ENCODE measurements at places on chromosomes 1 and 21.

- DNase-seq = no peak
Measured at GRCh38 chr1:200374569-200375295, 35.1 kb downstream of the ZNF281 start.

GRCh38 chr1:213666113-213666512, 321.7 kb upstream of the PROX1 start:
- DNase-seq = no peak

DNA sequence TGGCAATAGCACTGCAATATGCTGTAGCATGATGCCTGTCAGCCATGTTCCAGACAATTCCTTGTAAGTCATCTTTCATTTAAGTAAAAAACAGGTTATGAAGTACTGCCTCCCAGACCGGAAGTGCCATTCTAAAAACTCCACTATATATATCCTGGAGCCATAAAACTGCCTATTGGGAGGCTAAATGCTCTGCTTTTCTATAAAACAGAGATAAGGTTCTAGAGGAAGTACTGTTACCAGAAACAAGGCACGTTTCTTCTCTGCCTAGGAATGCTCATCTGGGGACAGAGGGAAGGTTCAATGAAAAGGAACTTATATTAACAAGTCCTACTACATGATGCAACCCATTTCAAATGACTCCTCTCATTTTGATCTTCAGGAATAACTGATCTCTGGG, 66.8 kb downstream of the GPR137B start:
- DNase-seq = no peak

DNA sequence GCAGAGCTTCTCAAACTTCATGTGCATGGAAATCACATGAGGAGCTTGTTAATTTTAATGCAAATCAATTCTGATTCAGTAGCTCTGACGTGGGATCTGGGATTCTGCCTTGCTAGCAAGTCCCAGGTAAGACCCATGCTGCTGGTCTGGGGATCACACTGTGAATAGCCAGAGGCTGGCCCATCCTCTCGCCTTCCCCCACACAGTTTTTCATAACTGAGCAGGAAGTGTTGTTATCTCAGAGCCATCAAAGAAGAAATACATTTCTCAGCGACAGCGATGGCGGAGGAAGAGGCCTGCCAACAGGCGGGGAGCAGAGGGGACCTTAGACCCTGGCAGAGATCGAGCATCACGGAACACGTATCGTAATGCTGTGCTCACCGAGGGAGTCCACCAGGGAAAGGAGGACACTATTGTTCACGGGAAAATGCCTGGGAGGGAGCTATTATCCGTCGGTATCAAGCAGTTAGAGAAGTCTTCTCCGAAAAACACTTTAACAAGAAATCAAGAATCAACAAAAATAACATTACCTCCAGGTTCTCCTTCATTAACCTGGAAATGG, 268.9 kb upstream of the TMEM51 start:
- no peak for DNase-seq

GRCh38 chr1:39082010-39082799, 56.1 kb downstream of the NDUFS5 start:
- DNase-seq = no peak

DNA sequence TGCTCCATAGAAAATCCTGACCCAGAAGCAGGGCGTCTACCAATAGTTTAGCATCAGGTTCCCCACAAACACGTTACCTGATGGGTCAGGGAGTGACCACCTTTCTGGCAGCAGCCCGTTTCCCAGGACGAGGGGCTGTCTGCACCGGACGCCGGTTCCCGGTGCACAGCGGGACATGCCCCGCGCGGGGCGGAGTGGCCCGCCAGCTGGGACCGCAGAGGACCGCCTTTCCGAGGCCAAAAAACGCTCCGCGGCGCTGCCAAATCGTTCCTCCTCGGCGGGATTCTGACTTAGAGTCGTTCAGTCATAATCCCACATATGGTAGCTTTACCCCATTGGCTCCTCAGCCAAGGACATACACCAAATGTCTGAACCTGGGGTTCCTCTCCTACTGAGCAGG, 126.1 kb downstream of the LIPI start:
- no peak for DNase-seq

GRCh38 chr21:42252778-42253340, 33.9 kb downstream of the ABCG1 start:
- no peak for DNase-seq

DNA sequence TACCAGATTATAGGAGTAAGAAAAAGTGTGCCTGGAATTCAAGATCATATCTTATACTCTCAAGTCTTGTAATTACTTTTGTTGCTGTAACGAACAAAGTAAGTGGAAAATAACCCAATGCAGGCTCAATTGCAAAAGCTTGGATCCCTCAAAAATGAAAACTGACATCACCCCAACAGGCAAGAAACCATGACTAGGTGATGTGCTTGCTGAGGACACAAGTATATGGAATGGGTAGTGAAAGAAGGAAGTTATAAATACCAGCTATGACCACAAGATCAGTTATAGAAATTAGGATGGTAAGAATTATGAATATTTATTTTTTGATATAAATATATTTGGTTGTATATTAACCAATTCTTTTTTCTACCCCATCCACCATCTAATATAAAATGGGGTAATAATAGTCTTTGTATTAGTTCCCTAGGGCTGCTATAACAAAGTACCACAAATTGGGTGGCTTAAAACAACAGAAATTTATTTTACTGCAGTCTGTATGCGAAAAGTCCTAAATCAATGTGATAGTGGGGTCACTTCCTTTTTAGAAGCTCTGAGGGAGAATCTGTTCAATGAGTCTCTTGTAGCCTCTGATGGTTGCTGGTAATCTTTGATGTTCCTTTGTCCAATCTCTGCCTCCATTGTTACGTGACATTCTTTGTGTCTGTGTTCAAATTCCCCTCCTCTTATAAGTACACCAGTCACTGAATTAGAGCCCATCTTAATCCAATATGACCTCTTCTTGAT, 45.0 kb downstream of the DUSP10 start:
- no peak for DNase-seq

GRCh38 chr1:176416777-176417176, 46.2 kb upstream of the PAPPA2 start:
- no peak for DNase-seq

GRCh38 chr1:186681121-186681520, 898 bp upstream of the PTGS2 start:
- no peak for DNase-seq

DNA sequence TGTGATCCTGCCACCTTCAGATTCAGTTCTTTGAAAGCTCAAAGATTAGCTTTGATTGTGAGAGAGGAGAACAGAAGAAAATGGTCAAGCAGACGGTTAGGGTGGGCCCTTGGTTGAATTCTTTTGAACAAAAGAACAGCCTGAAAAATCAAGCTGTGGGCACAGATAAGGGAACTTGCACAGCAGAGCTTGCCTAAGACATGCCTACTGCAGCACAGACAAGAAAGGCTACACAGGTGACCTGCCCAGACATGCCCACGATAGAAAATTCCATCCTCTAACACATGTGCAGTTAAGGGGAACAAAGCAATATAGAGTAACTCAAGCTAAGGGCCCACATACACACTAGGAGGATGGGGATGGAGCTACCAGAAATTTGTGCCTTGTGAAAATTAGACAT, 512.5 kb upstream of the LRRC7 start:
- DNase-seq = no peak

DNA sequence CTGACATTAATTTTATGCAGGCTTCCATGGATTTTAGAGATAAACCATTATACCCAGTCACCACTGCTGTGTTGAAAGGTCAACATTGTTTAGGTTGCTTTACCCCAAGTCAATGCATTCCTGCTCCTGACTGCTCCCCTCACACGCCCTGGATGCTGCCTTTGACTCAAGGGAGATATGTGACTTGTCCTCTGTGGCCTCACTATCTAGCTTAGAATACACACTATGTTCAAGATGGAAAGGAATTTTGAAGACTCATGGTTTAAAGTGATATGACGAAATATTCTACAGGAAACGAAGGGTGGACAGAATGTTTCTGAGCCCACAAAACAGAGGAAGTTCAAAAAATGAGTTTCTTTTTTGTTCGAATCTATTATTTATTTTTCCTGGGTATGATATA, 170.4 kb upstream of the NR5A2 start:
- DNase-seq = no peak

GRCh38 chr1:43521078-43521477, 9.6 kb upstream of the PTPRF start:
- no peak for DNase-seq

- no peak for DNase-seq
Measured at GRCh38 chr1:200328379-200328778, 81.5 kb downstream of the ZNF281 start.

DNA sequence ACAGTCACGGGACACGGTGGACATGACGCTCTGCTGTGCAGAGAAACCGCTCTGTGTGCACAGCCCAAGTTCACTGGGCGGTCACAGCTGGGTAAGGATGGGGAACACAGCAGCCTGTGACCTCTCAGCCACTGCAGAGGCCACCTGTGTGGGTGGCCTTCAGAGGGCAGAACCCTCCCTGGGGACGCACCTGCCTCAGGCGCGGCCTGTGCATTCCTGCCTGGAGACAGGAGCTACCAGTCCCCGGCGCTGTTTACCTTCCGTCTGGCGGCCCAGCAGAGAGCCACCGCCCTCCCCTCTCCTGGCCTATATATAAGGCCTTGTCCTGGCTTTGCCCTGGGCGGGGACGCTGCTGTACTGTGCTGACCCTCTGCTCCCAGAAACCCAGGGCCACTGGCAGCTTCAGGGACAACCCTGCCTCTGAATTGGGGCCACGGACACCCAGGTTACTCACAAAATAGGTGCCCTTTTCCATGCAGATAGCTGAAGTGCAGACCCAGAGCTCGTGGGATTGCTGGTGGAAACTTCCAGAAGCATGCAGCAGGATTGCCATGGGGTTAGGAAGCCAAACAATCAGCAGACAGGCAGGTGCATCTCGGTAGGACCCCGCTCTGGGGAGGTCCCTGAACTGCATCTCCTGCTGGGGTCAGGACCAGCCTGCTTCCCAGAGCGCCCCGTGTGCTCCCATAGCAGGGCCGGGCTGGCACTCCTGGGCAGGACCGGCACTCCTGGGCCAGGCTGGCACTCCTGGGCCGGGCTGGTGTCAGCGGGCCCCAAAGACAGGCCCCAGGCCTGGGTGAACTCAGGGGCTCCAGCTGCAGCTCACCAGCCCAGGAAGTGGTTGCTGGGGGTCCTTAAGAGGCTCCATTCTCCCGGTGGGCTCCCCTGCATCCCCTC, 83.6 kb downstream of the SIK1 start:
- DNase-seq = no peak

- no peak for DNase-seq
Measured at GRCh38 chr1:89584211-89584610, 48.7 kb upstream of the LRRC8C start.

DNA sequence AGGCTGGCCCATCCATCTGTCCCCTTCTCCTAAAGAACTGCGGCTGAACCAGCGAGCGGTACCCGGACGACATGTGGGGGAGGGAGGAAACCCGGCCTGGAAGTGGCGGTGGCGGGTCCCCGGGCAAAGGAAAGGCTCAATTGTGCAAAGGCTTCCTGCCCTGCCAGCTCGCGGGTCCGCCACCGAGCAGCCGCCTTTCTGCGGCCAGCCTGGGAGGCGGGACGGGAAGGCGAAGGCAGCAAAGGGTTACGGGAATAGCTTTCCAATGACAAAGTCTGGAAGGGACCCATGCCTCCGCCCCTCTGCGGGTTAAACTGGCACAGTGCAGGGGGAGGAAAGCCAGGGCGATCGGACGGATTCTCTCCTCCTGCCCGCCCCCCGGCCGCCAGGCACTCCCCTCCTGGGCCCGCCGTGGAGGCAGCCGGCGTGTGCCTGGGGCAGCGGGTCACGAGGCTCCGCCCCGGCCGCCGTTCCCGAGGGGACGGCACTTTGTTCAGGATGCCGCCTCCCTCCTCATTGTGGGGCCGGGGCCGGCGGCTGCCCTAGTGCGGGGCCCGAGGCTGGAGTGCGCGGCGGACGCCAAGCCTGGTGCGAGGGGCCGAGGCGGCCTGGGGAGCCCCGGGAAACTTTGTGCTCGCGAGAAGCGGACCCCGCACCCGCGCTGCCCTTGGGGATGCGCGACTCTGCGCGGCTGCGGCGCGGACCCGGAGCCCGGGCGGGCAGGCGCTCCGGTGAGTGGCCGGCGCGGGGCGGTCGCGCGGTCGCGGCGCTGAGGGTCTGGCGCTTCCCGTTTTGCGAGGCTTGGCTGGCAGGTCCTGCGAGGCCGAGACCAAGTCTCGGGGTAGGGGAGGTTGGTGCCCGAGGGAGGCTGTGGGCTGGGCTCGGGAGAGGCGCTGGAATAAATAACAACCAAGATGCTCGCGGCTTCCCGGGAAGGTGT, at the start of gene NAV1:
TSS of gene NAV1 (plus strand) at position 516 of the 940 bp plus-strand sequence. CDS start 83,758 bp downstream, outside the sequence.
- DNase-seq = no peak

- no peak for DNase-seq
Measured at GRCh38 chr21:45095505-45095904, 21.1 kb downstream of the ADARB1 start.

DNA sequence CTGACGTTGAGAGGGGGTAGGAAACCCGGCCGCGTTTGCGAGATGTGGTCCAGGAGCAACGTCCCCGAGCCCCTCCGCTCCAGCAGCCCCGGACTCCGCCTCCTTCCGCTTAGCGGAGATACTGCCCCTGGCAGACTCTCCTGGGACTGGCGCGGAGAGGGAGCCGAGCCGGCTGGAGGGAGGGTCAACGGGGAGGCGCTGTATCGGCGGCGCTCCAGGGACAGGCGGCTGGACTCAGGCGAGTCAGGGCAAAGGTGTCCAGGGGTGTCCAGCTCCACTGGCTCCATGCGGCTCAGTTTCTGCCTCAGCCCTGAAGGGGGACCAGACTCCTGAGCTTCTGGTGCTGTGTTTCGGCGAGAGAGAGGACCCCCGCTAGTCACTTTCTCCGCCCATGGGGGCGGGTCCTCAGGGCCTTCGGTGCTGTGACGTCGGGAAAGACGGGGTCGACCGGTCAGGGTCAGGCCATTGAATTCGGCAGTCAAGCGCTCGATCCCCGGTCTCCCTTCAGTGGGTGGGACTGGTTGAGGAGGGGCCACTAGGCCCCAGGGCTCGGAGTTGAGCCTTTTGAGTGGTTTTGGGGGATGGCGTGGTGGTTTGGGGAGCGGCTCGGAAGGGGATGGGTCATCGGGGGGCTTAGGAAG, 2.8 kb upstream of the LIX1L start:
- DNase-seq = no peak

DNA sequence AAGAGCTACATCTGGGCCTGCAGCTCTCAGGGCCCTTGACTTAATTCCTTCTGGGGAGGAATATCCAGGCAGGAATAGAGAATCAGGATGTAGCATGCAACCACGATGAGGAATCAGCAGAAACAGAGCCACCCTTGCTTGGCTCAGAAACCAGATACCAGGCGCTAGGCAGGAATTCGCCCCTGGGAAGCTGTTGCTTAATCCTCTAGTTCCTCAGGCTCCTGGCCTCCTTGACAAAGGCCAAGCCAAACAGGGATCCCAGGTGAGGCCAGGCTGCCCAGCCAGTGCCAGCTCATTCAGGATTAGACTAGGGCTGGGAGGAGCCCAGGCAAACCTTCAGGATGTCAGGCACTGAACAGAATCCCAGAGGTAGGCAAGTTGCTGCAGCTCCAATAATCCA, 48.2 kb upstream of the IRF2BP2 start:
- no peak for DNase-seq

DNA sequence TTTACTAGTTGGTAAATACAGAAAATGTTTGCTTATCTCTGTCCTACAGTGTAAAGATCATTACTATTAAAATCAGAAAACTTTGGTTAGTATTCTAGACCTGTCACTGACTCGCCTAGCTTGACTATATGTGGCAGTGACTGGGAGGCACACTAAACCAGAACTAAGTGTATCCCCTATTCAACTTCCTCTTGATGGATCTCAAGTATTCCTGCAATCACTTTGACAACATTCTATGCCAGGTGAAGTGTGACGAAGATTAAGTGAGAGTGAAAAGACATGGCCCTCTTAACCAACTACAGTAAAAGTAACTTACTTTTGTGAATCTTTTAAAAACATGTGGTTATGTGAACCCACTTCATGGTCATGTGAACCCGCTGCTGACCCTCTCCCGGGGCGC, 223.0 kb upstream of the ADAMTS5 start:
- no peak for DNase-seq

All from DMS 273 treated with DMSO at 0.1 percent for 48 hours (cell line).